LHCN-M2 (cell line): ENCODE measurements at places on chromosomes 7 and 10. TPM values are rescaled to one million over a fixed set of nuclear protein-coding genes. Genes with fewer than 3 reads are reported as not detected.

DNA sequence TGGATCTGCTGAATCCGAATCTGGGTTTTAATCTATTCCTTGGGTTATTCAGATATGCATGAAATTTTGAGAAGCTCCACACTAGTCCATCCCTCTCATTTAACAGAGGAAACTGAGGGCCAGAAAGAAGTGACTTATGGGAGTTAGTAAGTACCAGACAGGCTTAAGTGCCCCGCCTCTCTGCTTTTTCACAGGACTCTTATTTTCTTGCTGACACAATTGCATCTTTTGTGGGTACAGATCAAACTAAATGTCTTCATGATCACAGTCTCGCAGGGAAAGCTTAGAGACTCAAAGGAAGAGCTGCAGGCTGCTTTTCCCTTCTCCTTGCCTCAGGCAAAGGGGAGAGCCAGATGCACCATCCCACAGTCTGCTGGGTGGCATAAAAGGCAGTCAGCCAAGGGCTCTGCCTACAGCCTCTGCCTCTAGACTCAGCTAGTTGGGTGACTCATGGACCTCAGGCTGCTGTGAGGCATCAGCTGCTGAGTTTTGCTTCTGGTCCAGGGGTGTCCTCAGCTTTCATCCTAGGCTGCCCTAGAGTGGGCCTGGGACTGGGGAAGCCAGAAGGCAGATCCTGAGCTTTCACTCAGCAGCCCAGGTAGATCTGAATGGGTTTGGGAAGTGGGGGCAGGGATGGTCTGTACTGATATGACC, 11.6 kb downstream of the GOLGA7B start:
- peak; percentile 84 for DNase-seq

DNA sequence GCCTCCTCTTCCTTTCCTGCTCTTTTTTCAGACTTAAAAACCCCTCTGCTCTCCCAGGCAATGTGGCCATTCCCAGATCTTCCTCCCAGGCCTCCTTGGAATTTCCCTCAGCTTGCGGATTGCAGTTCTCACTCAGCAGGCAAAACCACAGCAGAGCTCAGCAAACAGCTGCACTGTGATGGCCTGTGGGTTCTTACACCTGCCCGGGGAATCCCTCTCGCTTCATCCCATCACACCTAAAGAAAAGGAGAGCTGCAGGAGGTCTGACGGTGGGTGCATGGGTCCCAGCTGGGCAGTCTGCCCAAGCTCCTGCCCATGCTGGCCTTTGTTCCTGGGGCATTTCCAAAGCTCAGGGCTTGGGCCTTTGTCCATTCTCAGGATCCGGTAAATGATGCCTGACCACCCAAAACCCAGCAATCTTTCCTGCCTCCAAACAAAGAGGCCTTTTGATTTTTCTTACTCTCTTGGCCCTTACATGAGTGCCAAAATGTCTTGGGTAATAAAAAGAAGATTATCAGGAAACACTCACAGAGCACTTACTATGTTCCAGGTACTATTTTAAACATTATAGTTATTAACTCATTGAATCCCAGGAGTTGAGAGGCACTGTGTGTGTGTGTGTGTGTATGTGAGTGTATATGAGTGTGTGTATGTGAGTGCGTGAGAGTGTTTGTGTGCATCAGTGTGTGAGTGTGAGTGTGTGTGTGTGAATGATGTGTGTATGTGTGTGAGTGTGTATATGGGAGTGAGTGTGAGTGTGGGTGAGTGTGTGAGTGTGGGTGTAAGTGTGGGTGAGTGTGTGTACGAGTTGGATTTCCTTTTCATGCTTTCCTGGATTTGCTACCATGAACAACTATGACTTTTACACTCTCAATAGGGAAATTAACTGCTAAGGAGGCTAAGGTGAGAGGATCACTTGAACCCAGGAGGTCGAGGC, 64.5 kb upstream of the PODXL start:
- DNase-seq = peak; percentile 90

GRCh38 chr7:156379324-156380070, 261.1 kb upstream of the RNF32 start:
- DNase-seq = no peak

GRCh38 chr10:116873134-116873533, 23.8 kb downstream of the ENO4 start:
- no peak for DNase-seq

DNA sequence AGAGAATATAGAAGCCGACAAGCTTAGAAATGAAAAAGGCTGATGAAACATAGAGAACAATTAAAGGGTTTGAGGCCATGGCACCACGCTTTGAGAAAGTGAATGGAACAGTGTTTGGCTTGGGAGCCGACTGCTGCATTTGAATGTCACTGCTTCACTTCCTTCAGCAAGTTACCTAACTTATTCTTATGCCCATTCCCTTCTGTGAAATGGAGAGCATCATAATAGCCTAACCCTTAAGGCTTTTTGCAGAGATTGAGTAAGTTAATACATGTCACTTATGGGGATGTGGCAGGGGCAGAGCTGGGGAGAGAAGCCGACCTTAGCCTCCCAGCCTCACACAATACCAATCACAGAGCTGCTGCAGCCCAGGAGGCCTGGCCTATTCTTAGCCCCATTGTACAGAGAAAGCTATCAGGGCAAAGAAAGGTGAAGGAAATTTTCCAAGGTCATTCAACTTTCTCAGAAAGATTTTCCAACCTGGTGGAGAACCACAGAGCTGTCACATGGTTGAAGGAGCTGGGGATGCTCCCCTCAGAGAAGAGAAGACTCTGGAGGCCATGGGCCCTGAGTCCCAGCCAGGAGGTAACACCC, 186.0 kb upstream of the GDF10 start:
- no peak for DNase-seq

- DNase-seq = peak; percentile 29
Observed at GRCh38 chr7:78794101-78794500, 659.4 kb downstream of the MAGI2 start.

Gene KIF5B
- total RNA-seq = 174 and 194 TPM in 2 replicates

- no peak for DNase-seq
Observed at GRCh38 chr7:107404740-107405537, 64.9 kb upstream of the GPR22 start.

- DNase-seq = peak; percentile 37
Observed at GRCh38 chr7:158950914-158951635, 94.7 kb downstream of the DYNC2I1 start.

GRCh38 chr7:143221286-143221685, 551 bp upstream of the TAS2R40 start:
- DNase-seq = no peak

Gene CALU
- total RNA-seq = 841 and 886 TPM in 2 replicates

DNA sequence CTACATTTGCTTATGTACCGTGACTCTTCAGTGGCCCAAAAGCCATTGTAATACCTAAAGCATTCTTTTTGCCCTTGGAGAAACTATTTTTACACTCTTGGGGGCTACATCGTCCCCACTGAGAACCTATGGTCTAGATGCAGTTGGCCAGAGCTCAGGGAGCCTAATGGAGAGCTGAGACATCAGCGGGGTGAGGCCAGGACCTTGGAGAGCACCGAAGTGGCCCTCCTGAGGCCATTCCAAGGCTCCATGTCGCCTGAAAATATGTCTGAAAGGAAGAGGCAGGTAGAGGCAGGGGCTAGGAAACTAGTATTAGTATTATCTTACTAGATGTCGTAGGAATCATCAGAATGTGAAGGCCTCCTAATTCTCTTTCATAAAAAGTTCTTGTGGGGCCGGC, 4.9 kb downstream of the PKD2L1 start:
- no peak for DNase-seq

Gene ERVW-1
- not detected in 2 replicates for total RNA-seq

DNA sequence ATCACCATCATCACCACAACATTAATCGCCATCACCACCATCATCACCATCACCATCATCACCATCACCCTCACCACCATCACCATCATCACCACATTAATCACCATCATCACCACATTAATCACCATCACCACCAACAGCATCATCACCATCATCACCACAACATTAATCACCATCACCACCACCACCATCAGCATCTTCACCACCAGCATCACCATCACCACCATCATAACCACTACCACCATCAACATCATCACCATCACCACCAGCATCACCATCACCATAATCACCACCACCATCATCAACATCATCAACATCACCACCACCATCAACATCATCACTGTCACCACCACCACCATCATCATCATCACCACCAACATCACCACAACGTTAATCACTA, 124.6 kb downstream of the WDFY4 start:
- no peak for DNase-seq

DNA sequence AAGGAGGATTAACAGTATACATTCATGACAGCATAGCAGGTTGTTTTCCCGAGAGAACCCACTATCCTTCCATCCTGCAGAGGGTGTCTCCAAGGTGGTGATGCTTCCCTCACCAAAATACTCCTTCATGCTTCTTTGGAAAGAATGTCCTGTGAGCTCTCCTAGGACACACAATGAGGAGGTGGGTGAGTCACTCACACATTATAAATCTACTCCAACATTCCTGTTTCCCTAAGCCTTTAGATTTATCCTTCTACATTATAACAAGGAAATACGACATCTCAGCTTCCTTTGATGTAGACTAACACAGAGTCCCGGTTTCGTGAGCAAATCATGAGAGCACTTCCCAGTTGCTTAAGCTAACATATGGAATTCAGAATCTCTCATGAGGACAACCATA, 689.7 kb upstream of the CELF2 start:
- no peak for DNase-seq

- DNase-seq = no peak
Observed at GRCh38 chr7:96188174-96188581, 133.7 kb downstream of the SLC25A13 start.

DNA sequence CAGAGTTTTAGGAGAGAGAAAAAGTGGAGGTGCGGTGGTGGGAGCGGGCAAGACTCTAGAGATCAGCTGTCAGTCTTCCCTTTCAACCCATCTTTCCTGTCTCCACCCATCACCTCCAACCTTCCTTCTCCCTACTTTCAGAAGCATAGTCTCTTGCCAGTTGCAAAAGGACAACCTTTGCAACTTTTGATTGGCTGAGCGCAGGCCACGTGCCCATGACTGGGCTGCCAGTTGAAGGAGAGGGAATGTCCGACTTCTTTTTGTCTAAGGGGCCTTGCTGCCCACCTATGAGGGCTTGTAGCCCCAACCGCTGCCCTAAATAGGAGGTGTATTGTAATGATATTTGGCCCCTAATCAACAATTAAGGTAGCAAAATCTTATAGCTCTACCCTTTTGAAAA, 12.6 kb downstream of the CYP26A1 start:
- no peak for DNase-seq

GRCh38 chr7:32915041-32915536, 23.5 kb upstream of the KBTBD2 start:
- DNase-seq = peak; percentile 5

GRCh38 chr7:142248166-142249160, 9.4 kb downstream of the PRSS58 start:
- DNase-seq = no peak

Gene IGF2BP3
- 60.3 and 63.3 TPM in 2 replicates for total RNA-seq
